ENCODE measurements at places on chromosomes 16 and 17.

GRCh38 chr16:22284637-22285036 lies 12.6 kb upstream of the POLR3E start:
- no peak for DNase-seq

GRCh38 chr17:40582328-40582901 lies 17.1 kb upstream of the CCR7 start:
- peak; percentile 39 for DNase-seq

DNA sequence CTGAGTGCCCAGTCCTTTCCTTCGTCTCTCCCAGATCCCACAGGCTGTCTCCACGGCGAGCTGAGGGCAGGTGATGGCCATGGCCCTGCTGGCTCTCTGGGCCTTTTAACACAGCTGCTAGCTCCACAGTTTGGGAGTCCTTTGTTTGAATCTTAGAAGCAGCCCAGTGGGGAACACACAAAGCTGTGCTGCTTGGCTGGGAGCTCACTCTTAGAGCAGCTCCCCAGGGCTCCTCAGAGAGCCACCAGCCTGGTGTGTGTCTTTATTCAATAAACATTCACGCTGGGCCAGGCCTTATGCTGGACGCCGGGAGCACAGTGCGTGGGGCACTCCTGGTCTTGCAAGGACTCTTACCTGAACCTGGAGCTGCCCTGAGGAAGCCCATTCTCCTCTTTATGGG lies 29.7 kb downstream of the WNT3 start:
- DNase-seq: peak; percentile 52

- no peak for DNase-seq
These were observed 32.6 kb downstream of the NUBP1 start for GRCh38 chr16:10776280-10776679.

DNA sequence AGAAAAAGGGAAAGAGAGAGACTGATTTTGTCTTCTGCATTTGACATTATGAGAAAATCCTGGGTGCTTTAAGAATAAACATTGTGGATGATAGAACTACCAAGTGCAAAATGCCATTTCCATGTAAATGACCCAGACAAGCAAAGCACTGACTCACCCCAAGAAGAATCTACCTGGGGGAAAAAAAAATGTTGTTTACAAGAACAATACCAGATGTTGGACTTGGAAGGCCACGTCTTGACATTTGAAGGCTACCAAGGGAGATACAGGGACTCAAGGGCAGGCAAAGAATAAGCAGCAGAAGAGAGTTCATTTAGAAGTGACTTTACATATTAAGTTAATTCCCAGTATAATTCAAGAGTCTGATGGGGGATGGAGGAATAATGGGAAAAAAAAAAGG lies 125.3 kb downstream of the TMEM114 start:
- no peak for DNase-seq

GRCh38 chr17:48472411-48473281 lies 42.6 kb upstream of the SKAP1 start:
- DNase-seq: peak; percentile 87

DNA sequence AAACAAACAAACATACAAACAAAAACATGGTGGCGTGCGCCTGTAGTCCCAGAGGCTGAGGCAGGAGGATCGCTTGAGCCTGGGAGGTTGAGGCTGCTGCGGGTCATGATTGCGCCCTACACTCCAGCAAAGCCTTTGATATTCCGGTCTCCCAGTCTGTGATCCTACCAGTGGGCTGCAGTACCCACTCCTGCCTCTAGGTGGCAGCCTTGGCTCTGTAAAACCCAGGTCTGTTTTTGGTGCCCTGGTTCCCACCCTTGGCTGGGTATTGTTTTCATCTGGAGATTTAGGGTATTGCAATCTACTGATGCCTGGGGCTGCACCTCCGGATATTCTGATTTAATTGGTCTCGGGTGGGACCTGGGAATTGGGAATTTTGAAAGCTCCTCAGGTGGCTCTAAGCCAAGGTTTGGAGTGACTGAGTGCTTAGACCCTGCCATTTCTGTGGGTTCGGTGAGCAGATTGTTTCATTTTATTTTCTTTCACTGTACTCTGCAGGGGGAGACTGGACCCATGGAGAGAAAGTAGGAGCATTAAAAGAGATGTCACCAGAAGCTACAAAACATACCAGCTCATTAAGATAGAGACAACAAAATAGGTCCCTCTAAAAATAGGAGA lies 40.5 kb downstream of the MYH3 start:
- DNase-seq: peak; percentile 100

- no peak for DNase-seq
These were observed 7.4 kb upstream of the PYDC1 start for GRCh38 chr16:31224092-31224955.

Measured in endodermal cell (in vitro differentiated cells).